ENCODE measurements at places on chromosomes 7 and 10.

- no peak for DNase-seq
These were observed 3.0 kb upstream of the HOXA1 start for GRCh38 chr7:27098578-27099451.

- no peak for DNase-seq
These were observed 37.4 kb upstream of the KDM7A start for GRCh38 chr7:140214075-140214684.

DNA sequence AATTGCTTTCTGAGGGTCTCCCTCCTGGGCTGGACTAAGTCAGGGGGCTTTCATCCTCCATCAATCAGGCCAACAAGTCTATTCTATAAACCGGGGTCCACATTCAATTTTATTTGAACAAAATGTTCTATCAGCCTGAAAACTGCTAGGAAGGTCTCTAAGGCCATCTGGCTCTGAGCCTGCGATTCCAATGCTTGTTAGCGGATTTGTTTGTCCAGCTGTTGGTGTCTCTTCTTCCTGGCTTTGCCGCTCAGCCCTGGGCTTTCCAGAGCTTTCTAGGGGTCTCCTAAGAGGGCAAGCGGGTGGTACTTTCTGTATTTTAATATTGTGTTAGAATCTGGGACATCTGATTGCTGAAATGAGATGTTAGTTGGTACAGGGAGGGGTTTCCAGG, 136.7 kb downstream of the VIPR2 start:
- no peak for DNase-seq

GRCh38 chr10:14009371-14010100, 321.2 kb downstream of the FRMD4A start:
- peak; percentile 45 for DNase-seq

- no peak for DNase-seq
These were observed 178.7 kb upstream of the PRSS58 start for GRCh38 chr7:142436601-142437000.

DNA sequence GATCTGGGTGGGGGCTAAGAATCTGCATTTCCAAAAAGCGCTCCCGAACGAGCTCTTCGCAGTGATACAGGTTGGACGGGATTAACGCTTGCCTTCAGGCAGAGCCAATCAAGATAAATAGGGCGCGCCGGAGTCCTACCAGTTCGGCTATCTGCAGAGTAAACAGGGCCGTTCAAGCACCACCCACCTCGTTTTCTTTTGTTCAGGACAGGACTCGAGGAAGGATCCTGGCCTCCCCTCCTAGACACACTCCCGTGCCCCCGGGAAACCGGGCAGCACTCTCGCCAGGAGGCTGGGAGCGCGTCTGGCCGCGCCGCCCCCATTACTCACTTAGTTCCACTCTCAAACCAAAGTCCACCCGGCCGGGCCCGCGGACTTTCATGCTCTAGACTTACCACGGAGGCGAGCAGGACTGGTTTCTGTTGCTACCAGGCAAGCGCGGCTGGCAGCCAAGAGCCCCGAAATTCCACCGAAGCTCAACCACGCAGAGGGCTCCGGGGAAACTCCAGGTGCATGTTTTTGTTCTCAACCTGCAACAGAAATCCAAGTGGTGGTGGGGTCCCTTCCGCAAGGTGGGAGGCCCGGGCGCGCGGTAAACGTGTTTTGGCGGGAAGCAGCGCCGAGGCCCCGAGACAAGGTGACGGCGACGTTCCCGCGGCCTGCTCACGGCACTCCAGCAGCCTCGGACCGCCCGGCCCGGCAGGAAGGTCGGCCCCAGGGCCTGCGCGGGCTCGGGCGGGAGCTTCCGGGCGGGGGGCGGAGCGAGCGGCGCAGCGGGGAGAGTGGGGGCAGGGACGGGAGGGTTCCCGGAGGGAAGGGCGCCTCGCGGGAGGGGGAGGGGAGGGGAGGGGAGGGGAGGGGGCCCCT, 12.7 kb downstream of the HNRNPF start:
- no peak for DNase-seq

DNA sequence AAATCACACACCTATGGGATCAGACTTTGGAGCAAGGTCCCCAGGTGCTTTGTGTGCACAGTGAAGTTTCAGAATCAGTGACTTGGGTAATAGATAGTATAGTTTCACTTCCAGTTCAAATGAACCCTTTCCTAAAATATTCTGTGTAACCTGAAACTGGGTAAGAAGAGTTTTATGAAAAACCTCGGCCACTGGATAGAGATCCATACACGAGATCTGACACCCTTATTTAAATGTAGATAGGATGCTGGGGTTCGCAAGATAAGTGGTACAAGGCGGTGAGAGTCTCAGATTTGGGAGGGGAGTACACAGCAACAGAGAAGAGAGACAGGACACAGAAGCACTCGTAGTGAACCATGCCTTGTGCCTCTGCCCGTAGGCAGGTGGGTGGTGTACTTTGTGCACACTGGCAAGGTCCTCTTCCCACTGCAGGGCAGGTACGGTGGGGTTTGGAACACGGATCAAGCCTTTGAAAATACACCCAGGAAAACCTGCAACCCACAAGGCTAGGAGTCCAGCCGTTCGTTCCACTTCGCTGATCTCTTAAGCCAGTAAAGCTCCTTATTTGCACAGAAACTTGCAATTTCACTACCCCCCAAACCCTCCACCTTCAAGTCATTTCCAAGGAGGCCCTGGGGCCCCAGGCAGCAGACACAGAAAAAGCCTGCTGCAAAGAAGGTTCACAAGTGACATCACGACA, 162.8 kb downstream of the USP6NL start:
- DNase-seq: no peak

- DNase-seq: no peak
These were observed 202.6 kb downstream of the BUB3 start for GRCh38 chr10:123356799-123357198.

DNA sequence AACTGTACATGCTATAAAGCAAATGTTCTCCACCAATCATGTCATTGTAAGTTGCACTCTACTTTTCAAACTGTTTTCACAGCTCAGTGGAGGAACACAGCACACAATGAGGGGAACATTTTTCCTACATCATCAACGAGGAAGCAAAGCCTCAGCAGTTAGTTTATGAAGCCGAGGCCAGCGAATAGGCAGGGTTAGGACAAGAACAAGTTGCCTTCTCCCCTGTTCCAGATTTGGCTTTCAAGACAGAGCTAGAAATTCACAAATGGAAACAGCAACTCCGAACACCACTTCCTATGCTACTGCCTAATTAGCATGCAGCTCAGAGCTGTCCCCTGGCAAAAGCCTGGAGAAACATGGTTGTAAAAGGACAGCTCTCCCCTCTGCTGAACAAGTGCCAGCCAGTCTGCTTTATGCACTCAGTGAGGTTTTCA, 19.8 kb downstream of the ITGB8 start:
- no peak for DNase-seq

DNA sequence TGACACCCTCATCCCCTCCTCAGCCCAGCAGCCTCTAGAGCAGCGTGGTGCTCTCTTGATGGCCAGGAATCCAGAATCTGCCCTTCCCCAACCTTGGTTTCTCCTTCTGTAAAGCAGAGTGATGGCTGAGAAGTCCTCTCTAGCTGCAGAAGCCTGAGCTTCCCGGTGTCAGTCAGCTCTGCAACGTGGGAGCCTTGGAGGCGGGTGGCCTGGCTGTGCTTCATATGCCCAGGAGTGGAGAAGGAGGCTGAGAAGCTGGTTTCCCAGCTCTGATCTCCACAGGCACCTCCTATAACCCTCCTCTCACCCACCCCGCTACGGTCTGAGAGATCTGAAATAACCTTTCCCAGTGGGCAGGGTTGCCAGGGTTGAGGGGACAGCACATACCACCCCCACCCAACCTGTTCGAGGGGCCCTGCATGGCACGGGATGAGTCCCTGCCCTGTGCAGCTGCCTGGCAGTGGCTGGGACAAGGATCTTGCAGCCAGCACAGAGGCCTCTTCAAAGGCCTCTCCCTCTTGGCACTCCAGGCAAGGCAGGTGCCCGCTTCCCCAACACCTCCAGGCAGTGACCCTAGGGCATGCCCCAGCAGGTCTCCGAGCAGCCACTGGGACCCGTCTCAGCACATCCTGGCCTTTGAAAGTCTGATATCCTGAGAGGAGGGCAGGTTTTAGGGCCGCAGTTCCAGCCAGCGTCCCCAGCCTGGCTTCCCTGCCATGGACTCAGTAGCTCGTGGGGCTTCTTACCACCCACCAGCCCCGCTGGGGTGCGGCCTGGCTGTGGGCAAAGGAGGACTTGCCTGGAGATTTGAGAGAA, 18.3 kb upstream of the SLC29A3 start:
- no peak for DNase-seq

GRCh38 chr7:82390936-82391335, 52.6 kb downstream of the CACNA2D1 start:
- no peak for DNase-seq

- DNase-seq: no peak
These were observed 30.5 kb upstream of the CPXM2 start for GRCh38 chr10:123922126-123922525.

DNA sequence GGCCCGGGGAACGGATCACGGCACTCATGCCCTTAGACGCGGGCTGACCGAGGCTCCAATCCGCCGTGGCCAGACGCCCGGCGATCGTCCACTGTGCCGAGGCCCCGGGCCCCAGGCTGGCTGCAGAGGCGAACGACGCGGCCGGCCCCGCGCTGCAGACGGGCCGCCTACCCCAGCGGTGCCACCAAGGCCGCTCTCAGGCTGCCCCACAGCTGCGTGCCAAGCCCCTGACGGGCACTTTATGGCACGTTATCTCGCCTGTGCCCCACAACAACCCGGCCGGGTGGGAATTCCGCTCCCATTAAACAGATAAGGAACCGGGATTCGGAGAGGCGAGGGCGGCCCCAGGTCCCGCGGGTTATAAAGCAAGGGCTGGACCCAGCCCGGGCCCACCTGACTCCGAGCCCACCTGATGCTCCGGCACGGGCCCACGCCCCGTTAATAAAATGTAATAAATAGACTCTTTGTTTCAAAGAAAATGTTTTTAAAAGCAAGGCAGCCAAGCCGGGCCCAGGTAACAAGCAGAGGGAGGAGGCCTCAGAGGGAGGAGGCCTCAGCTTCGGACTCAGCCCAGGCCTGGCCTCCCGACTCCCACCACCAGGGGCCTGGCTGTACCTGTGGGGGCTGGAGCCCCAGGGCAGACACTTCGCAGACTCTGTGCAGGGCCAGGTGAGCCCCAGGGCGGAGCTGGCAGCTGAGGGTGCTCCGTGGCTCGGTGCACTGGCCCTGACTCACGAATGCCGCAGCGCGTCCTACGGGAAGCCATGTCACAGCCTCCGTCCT, 79.7 kb downstream of the FOXL3 start:
- no peak for DNase-seq

GRCh38 chr7:100866729-100867039, 503 bp upstream of the TRIP6 start:
- no peak for DNase-seq

DNA sequence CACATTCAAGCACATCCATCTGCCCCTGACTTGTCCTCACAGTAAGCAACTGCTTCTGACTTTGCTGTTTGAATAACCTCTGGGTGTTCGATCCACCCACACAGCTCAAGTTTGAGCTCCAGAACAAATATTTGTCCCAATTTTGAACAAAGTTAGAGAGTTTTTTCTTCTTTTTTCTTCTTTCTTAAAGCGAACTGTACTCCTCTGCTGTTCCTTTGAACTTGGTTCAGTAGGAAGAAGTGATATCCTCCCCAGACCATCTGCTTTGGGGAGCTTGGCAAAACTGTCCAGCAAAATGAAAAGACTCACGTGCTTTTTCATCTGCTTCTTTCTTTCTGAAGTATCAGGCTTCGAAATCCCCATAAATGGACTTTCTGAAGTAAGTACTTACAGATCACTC, at the start of gene ITIH2:
Gene ITIH2 (plus strand): TSS at position 177 of the 400 bp plus-strand sequence. CDS start 119 bp downstream, at position 296.
- DNase-seq: no peak

GRCh38 chr7:134844200-134844599, 64.8 kb downstream of the CALD1 start:
- DNase-seq: no peak

- no peak for DNase-seq
These were observed 15.2 kb upstream of the C10orf67 start for GRCh38 chr10:23359692-23360380.

DNA sequence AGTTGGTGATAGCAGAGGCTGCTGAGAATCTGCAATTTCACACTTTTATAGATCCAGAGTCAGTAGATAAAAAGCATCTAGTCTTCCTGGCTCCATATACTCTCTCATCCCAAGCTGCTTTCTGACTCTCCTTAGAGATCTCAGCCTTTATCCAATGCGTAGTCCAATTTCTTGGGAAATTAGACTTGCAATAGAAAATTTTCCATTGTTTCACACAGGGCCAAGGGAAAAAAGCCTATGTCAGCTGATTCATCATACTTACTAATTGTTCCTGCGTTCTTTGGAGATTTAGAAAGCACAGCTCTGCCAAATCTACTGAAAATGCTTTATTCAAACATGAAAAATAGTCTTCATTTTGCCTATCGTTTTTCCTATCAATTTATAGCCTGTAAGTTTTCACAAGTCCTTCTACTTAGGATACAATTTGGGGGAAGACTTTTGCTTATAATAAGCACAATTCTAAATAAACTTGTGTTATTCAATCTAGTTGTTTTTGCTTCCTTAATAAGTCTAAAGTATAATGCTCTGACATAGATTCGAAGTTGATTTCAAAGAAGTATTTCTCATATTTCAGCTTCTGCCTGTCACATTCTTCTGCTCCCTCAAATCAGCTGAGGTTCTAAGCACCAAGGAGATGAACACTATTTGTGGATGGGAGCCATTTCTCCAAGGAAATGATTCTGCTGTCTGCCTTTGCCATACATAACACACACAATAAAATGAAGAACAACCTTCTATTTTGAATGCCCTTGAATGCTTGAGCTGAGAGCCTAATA, 165.4 kb downstream of the ADAM12 start:
- DNase-seq: no peak

DNA sequence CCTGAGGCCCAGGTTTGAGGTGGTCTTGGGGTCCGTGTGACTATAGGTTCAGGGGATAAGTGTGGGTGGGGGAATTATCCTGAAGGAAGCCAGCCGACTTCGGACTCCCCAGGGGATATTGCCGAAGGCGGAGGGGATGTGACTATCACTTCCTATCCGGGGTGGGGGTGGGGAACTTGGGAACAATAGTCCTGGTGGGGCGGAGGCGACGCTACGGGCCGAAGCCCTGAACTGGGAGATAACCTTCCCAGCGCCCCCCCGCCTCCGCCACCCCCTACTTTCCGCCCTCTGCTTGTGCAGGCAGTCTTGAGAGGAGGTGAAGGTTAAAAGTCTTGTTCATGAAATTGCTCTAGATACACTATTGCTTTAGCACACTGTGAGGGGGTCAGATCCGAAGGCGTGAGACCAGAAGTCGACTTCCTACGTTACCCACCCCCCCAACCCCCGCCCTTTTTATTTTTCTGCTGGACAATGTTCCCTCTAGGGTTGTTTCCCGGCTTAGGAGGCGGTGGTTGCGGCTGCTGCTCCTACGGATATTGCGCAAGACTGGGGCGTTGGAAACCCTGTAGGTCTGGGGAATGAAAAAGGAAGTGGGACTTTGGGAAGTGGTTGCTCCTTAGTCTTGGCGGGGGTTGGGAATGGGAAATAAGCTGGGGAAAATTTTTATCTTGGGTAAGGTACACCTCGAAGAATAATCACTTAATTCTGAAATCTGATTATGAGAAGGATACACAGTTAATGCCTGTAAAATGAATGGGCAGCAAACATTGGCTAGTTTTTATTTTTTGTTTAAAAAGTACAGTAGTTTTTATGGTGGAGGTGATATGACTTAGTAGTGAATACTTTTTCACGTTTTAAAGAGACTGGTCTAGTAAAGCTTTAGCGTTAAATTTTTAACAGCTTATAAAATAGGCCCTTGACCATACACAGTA, 1.5 kb downstream of the PTPN12 start:
- DNase-seq: no peak
